NK-92 treated with Interleukin-12 subunit alpha and Interleukin-12 subunit beta, amount 100 ng/mL, for 24 hours (cell line): ENCODE measurements at places on chromosomes 2 and 18.

- no peak for DNase-seq
These were observed 388.3 kb downstream of the CTNNA2 start for GRCh38 chr2:79901161-79901560.

GRCh38 chr18:51006948-51007789 is 22.8 kb upstream of the SMAD4 start:
- DNase-seq: no peak

DNA sequence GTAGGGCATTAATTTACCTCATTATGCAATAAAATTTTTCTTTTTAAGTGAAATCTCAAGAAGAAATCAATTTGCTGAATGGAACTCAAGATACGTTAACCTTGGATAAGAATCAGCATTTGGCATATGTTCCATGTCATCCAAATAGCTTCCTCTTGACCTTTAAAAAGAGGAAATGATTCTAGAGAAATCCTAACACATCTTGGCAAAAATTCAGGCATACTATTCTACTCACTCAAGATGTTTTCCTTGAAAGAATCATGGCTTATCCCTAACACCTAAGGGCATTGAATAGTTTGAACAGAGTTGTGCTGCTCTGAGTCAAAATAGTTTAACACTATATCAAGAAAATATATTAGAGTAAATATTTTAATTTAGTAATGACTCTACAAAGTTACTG is 678.0 kb downstream of the EPHA4 start:
- no peak for DNase-seq

DNA sequence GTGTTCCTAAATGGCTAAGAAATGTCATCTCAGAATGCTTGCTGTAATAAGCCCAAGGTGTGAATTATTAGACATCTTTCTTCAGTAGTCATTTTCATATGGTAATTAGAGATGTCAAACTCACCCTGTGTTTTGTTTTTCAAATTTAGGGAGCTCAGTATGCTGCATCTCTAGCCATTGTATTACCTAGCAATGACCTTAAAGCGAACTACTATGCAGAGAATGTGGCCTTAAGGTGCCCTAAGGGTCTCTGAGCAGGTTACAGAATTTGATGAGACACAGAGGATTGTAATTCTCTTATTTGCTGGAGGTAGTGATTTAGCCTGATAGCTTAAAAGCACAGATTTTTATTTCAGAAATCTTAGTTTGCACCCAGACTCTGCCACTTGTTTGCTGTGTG is 1052.6 kb upstream of the DDX18 start:
- no peak for DNase-seq

DNA sequence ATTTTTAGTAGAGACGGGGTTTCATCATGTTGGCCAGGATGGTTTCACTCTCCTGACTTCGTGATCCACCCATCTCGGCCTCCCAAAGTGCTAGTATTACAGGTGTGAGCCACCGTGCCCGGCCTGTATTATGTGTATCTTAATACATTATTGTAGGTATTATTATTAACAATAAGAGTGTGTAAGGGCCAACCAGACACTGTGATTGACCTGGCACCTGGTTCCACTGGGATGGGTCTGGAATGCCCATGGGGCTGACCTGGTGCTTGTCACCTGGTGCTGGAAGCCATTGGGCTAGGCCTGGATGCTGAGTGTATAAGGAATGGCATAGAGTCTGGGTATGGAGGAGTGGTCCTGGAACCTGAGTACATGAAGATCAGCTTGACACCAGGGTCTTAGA is 906.9 kb upstream of the TMEFF2 start:
- no peak for DNase-seq

GRCh38 chr18:10035281-10035991 is 121.6 kb downstream of the VAPA start:
- DNase-seq: no peak

DNA sequence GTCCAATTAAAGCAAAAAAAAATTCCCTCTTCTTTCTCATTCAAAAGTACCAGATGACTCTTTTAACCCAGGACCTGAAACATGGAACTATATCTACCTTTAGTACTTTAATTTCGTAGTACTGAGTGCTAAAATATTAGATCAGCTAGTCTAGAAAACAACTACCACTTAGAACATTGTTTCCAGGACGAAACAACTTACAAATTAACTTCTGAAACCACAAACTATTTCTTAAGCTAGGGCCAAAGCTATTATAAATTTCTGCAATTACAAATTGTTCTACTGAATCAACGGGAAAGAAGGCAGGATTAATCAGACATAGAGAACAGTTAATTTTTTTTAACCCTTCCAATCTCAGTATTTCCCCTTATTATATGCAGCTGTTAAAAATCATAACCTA is 39.9 kb downstream of the DARS1 start:
- DNase-seq: no peak

DNA sequence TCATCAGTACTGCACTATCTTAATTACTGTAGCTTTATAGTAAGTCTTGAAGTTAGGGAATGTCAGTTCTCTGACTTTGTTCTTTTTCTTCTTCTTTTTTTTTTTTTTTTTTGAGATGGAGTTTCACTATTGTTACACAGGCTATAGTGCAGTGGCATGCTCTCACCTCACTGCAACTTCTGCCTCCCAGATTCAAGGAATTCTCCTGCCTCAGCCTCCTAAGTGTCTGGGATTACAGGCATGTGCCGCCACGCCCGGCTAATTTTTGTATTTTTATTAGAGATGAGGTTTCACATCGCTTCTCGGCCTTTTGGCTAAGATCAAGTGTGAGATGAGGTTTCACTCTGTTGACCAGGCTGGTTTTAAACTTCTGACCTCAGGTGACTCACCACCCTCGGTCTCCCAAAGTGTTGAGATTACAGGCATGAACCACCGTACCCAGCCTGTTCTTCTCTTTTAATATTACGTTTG is 41.9 kb upstream of the TANC1 start:
- DNase-seq: peak; percentile 43
